ENCODE measurements at places on chromosomes 12 and 14.

DNA sequence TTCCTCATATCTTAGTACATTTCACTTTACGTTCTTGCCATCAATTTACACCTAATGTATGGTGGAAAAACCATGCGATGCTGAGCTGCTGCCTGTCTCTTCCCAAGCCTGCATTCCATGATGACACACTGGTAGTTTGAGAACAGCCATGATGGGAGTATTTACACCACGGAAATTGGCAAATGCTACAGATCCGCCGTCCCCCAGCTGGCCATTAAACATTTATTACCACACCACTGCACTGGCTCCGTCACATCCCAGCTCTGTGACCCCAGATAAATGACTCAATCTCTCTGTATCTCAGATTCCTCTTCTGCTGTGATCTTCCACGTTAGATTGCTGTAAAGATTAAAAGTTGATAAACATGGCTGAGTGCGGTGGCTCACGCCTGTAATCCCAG is 13.9 kb downstream of the ESRRB start:
- no peak for DNase-seq

GRCh38 chr12:12499909-12500604 is 62.6 kb downstream of the DUSP16 start:
- no peak for DNase-seq

- no peak for DNase-seq
These were observed 49.2 kb downstream of the FGD4 start for GRCh38 chr12:32448586-32448985.

DNA sequence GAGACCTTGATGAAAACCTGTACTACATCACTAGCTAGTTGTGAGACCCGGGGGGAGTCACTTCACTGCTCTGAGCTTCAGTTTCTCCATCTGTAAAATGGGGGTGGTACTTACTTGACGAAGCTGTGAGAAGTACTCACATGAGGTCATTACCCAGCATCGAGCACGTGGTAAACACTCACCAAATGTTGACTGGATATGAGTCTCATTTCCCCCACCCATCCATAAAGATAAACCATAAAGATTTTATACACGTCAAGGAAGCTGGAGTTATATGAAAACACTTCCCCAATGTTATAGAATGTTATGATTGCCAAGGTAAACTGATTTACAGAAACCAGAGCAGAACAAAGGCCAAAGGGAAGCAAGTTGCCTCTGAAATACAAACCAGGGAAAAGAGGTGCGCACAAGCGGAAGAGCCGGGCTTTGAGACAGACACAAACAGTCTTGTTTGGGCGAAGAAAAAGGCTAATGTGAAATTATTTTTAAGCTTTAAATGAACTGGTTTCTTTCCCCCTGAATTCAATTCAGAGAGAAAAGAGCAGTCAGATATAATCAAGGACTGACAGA is 536.8 kb downstream of the MED13L start:
- no peak for DNase-seq

DNA sequence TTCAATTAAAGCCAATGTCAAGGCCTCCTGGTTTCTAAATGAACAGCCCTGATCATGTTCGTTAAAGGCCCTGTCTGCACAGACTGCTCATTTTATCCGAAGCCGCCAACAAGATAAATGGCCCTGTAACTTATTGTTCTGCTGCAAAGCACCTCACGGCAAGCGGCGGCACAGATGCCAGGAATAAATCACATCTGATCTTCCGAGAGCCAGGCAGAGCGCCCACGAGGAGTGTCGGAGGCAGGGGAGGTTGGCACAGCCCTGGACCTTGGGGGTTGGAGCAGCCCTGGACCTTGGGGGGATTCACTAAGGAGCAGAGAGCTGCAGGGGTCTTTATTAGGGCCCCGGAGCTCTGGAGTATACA is 110.5 kb downstream of the SCARB1 start:
- DNase-seq = no peak

DNA sequence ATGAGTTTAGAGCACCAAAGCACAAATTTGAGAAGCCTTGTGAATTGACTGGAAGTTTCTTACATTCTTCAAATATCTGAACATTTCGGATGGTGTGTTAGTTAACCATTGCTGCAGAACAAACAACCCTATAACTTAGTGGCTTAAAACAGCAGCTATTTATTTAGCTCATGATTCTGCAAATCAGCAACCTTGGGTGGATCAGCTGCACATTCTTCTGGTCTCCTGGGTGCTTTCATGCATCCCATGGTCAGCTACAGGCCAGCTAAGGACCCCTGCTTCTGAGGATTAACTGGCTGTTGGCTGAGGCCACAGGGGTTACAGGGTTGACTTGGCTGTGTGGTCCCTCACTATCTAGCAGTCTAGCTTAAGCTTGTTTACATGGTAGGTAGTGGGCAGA is 114.0 kb upstream of the HIF1A start:
- DNase-seq = no peak

GRCh38 chr12:2631653-2632350 is 163.0 kb upstream of the FKBP4 start:
- no peak for DNase-seq

- DNase-seq = no peak
These were observed 83.4 kb downstream of the NAV3 start for GRCh38 chr12:77914081-77914488.

DNA sequence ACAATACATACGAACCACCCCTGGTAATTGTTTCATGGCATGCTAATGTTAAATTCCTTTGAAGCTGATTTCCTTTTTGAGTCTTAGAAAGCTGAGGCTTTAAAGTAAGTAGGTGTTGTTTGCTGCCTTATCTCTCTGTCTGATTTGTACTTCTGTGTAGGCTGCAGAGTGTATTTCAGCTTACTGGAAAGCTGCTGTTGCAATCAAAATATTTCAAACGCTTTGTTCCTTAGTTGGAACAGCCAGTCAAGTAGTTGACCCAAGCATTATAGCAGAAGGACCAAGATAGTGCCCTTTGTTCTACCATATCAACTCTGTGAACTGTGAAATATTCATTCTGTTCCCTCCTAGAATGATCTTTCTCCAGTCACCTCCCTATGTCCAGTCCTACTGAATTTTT is 3.1 kb downstream of the PKP2 start:
- DNase-seq = no peak

DNA sequence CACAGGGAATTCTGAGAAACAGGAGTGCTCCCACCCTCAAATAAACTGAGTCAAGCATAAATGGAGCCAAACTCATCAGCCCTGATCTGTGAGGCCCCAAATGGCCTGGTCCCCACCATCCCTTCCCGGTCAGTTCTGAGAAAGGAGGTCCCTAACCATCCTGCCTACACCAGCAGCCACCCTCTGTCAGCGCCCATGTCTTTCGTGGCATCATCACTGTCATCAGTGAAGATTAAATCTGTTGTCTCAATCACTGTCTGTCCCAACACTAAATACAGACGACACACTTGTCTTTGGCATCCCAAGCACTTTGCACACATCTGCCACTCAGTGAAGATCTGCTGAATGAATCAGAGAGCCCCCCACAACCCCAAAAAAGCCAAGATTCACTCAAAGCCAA is 22.4 kb downstream of the VPS37B start:
- no peak for DNase-seq

GRCh38 chr12:93127582-93128331 is 198.7 kb upstream of the EEA1 start:
- DNase-seq = no peak

DNA sequence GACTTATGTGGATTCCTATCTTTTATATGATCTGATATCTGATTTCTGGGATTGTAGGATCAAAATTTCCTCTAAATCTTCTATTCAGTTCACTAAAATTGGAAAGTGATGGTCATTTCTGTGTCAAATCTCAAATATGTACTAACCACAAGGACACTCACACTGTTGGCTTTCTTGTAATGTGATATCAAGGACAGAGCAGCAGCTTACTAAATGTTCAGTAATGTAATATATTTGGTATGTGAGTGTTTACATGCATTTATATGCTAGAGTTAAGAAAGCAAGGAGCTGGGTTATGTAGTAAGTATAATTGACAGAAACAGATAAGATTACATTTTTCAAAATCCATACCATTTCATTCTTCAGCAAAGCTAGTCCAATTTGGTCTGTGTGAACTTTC is 16.5 kb downstream of the PUS7L start:
- DNase-seq = no peak
